NCI-H345 (cell line): ENCODE measurements at places on chromosomes 2 and 18.

DNA sequence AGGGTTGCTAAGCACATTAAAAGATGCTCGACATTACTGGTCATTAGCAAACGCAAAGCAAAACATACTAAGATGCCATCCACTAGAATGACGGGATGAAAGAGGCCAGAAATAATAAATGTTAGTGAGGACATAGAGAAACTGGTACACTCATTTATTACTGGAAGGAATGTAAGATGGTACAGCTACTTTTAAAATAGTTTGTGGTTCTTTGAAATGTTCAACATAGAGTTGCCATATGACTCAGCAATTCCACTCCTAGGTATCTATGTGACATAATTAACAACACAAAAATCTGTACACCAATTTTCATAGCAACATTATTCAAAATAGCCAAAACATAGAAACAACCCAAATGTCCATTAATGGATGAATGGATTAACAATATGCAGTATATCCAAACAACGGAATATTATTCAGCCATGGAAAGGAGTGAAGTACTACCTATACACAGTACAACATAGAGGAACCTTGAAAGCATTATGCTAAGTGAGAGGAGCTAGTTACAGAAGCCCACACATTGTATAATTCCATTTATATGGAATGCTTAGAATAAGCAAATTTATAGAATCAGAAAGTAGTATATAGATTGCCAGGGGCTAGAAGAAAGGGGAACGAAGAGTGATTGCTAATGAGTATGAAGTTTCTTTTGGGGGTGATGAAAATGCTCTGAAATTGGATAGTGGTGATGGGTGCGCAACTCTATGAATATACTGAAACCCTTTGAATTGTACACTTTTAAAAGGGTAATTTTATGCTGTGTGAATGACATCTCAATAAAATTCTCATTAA is 61.9 kb upstream of the IL1R1 start:
- DNase-seq, result no peak

- DNase-seq, result no peak
Observed at GRCh38 chr18:27942706-27943105, 234.2 kb downstream of the CDH2 start.

GRCh38 chr2:127873707-127874303 is 12.0 kb downstream of the AMMECR1L start:
- no peak for DNase-seq

- no peak for DNase-seq
Observed at GRCh38 chr2:54061272-54061671, 54.1 kb upstream of the ACYP2 start.

DNA sequence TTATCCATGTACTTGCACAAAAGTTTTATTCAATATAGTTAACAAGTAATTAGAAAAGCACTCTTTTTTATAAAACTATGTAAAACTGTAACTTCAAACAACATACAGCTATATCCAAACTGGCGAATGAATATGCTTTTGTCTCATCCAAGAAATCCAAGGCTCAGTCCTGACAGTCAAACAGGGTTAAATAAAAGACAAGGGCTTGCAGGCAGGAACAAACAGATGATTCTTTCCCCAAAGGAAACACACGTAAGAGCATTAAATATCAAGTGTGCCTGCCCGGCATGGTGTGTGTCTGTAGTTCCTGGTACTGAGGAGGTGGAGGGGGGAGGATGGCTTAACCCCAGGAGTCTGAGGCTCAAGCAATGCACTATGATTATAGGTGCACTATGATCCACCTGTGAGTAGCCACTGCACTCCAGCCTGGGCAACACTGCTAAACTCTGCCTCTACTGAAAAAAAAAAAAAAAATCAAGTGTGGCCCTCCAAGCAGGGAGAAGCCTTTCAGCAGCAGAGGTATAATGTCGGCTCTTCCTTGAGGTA is 171.3 kb downstream of the DLGAP1 start:
- DNase-seq, result no peak
